ENCODE measurements at places on chromosomes 1 and 21.

DNA sequence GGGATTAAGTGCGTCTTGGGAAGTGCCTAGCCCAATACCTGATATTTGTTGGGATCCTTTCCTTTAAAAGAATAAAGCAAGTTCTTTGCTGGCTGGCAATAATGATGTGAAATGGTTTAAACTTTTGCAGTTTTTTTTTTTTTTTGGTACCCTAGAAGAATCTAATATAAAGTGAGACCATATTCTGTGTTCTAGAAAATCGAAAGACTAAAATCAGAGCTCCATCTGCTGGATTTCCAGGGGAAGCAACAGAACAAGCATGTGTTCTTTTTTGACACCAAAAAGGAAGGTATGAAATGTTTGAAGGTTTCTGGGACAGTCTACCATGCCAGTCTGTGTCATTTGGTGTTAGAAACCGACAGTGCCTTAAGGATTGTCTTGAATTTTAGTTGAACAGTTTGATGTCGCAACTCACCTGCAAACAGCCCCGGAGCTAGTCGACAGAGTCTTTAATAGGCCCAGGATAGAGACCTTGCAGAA lies 6.4 kb downstream of the UTP11 start:
- DNase-seq, result no peak

GRCh38 chr21:32167513-32167912 lies 111.3 kb downstream of the MIS18A start:
- no peak for DNase-seq

DNA sequence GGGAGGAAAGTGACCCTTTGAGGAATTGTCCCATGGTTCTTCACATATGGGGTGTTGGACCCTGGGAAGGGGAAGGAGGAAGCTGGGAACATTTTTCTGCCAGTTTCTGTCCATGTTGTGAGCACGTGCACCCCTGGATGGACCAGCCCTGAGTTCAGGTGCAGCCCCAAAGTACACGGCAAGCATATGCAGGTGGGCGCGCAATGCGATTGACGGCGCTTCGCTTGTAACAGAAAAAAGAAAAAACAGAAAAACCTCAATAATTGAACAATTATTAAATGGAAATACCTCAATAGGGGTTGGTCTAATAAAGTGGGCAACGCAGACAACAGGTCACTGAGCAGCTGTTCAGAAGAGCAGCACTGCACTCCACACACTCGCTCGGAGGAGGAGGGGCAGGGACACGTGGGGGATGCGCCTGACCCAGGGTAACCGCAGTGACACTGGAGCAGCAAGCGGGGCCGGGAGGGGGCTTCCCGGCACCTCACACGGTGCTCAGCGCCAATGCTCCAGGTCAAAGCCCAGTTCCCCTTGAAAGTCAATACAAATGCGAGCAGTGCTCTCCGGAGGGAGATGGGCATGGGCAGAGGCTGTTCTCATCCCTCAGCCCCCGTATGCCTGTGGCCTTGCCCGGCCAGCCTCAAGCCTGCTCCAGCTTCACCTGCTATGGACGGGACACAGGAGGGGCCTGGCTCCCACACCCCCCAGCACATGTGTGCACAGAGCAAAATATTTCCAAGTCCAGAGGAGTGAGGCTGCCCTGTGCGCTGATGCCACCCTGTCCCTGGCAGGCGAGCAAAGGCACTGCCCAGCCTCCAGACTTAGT lies 6.6 kb upstream of the ACTRT2 start:
- DNase-seq, result no peak

GRCh38 chr1:205329719-205330118 lies 8.2 kb upstream of the NUAK2 start:
- no peak for DNase-seq

DNA sequence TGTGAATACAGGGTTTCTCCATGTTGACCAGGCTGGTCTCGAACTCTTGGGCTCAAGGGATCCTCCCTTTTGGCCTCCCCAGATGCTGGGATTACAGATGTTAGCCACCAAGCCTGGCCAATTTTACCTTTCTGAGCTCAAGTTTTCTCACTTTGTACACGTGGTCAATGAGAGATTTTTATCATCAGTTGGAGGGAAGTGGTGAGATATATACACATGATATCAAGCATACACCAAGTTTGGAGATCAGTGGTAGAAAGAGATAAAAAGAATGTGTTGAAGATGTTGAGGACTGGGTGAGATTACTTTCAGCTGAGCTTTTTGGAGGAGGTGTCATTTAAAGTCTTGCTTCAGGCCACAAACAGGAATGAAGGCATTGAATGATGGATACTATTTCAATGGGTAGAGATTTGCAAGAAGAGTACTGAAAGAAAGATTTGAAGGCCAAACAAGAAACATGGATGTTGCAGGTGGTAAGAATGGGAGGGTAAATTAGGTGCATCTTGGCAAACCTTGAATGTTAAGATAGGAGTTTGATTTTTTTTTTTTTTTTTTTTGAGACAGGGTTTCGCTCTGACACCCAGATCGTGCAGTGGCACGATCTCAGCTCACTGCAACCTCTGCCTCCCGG lies 3.0 kb upstream of the SESN2 start:
- no peak for DNase-seq

DNA sequence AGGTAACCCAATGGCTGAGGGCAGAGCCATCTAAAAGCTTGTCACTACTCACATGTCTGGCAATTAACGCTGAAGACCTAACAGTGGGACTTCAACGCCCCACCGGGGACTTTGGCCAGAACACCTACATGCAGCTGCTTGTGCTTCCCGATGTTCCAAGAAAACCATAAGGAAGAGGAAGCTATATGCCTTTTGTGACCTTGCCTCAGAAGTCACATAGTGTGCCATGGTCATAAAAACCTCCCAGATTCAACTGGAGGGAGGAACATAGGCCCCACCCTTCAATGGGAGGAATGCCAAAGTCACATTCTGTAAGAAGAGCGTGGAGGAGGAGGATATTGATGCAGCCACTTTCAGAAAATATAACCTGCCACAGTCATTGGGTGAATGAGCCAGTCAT lies 147.8 kb upstream of the MAGI3 start:
- no peak for DNase-seq

GRCh38 chr1:181086091-181086490 lies 2.4 kb upstream of the IER5 start:
- no peak for DNase-seq

All from activated naive CD4-positive, alpha-beta T cell (primary cell).